Stimulated activated CD4-positive, alpha-beta T cell treated with anti-CD3 and anti-CD28 coated beads, Interleukin-4, amount 100 ng/mL, for 1 hour (primary cell): ENCODE measurements at places on chromosomes 3 and 15.

DNA sequence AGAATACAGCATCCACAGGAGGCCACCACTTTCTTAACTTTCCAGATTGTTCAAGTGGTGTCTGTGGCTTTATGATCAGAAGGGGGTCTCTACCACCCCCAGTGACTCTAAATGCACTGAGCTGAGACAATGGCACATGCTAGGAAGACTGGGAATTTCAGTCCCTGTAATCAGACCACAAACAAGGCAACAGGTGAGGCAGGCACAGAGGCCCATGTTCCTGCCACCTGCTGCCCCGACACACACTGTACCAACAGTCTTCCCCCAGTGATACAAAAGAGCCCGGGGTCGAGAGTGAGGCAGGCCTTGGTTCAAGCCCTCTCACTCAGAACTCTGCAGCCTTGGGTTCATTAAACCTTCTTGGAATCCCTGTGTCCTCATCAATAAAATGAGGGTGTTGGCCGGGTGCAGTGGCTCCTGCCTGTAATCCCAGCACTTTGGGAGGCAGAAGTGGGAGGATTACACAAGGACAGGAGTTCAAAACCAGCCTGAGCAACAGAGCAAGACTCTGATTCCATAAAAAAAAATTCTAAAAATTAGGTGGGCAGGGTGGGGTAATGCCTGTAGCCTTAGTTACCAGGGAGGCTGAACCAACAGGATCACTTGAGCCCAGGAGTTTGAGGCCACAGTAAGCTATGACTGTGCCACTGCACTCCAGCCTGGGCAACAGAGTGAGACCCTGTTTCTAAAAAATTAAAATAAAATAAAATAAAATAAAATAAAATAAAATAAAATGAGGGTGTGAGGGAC, 55.8 kb downstream of the ADCY5 start:
- no peak for DNase-seq

GRCh38 chr3:140219923-140220452, 285.0 kb downstream of the CLSTN2 start:
- no peak for DNase-seq

DNA sequence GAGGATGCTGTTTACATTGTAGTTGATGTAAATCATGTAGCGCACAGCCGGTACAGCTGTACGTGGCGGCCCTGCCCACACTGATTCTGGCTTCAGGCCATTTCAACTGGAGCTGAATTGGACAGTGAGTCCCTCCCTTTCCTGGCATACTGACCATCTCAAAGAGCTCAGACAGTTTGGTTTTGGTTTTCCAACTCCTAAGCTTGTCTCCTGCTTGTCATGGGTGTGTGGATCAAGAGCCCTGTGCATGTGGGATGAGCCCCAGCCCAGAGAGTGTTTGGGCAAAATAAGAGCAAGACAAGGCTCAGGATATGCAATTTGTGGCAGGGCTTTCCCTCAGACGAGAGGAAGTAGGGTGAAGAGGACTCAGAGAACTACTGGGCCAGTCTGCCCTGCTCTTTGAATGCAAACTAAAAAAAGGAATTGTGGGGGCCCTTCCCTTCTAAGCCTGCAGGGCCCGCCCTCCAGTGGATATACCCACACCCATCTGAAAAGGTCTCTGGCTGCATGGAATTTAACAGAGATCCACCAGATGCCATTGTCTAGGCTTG, 13.3 kb downstream of the ITGA11 start:
- DNase-seq = no peak

- DNase-seq = peak; percentile 11
Measured at GRCh38 chr3:134211797-134212196, 38.9 kb downstream of the RYK start.

GRCh38 chr3:105277656-105278055, 89.1 kb upstream of the ALCAM start:
- DNase-seq = no peak

DNA sequence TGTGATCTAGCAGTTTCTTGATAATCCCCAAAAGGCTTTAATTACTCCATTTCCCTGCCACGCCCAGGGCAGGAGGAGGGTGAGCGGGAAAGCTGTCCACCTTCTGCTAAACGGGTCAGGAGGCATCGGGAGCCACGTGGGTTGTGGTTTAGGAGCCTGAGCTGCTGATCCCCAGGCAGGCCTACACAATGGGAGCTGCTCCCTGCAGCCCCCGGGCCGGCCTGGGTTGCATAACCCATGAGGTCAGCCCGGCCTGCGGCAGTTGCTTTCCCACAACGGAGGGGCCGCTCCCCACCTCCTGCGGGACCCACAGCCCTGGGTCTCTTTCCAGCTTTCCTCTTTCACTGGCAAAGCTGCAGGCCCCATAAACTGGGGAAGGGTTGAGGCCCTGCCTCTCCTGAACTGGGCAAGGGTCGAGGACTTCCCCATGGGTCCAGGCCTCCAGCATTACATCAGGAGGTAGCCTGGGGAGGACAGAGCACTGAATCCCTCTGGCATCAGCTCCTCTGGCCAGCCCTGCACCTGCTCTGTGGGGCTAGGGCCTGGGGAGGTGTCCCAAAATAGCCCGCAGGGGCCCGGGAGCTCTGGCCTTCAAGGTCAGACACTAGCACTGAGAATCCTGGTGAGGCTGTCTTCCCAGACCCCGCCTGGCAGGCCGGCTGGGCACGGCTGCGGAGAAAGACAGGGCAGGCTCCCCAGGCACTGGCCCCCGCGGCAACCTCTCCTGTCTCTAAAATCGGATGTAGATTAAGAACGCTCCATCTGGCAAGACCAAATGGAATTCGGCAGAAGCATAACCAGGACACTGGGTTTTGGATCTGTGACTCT, 47.3 kb downstream of the ZDHHC19 start:
- DNase-seq = no peak
